Substantia nigra (tissue), 51 donors: ENCODE measurements at places on chromosomes 11 and 22.

- DNase-seq, result no peak
Measured at GRCh38 chr22:45262931-45263462, 21.8 kb upstream of the UPK3A start.

GRCh38 chr11:95076416-95076815, 9.7 kb downstream of the SRSF8 start:
- no peak for DNase-seq

GRCh38 chr11:61012737-61013215, 41.3 kb downstream of the CD6 start:
- DNase-seq, result no peak

- no peak for DNase-seq
Measured at GRCh38 chr11:11020747-11021149, 162.9 kb upstream of the ZBED5 start.

DNA sequence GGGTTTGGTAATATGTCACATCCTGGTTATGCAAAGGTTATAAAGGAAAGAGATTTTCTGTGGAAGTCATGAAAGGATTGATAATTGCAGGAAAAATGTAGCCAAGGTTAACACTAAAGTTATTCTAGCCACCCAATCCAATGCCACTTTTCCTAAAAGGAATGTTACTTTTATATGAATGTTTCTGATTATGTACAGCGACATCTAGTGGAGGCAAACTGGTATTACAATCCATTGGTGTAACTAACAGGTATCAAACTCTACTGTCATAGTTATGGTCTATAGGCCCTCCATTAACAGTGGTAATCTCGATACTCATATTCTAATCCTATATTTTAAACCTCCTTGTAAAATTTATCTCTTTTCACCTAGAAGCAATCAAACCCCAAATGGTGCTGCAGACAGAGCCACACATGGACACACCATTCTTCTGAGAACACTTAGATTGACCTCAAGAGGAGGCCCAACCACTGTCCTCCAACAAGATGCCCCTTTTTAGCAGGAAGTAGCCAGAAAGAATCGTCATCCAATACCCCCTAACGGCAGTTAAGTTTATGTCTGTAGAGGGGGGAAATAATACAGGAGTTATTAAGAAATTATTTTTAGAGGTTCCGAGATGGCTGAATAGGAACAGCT, 74.9 kb upstream of the RAG2 start:
- DNase-seq, result no peak

GRCh38 chr11:73323464-73323863, 15.4 kb downstream of the ARHGEF17 start:
- peak; percentile 39 for DNase-seq

- no peak for DNase-seq
Measured at GRCh38 chr22:49297286-49297870, 530.3 kb downstream of the BRD1 start.

- no peak for DNase-seq
Measured at GRCh38 chr22:36358533-36359469, 29.0 kb downstream of the MYH9 start.

GRCh38 chr22:20794650-20795413, 20.9 kb downstream of the SERPIND1 start:
- no peak for DNase-seq

DNA sequence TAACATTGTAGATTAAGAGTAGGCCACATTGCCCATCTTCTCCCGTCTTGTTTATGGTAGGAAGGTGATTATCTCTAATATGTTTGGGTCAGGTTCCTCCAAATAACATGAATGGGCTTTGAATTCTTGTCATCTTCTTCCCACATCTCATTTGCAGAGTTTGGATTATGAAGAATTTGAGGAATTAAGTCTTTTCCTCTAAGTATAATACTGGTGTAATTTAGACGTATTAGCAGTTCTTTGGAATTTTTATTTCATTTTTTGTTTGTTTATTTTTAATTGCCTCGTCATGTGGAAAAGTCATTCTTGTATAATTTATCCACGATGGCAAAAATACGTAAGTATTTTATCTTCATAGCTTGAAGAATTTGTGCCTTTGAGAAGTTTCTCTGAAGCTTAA, 73.4 kb downstream of the ARHGEF12 start:
- no peak for DNase-seq

DNA sequence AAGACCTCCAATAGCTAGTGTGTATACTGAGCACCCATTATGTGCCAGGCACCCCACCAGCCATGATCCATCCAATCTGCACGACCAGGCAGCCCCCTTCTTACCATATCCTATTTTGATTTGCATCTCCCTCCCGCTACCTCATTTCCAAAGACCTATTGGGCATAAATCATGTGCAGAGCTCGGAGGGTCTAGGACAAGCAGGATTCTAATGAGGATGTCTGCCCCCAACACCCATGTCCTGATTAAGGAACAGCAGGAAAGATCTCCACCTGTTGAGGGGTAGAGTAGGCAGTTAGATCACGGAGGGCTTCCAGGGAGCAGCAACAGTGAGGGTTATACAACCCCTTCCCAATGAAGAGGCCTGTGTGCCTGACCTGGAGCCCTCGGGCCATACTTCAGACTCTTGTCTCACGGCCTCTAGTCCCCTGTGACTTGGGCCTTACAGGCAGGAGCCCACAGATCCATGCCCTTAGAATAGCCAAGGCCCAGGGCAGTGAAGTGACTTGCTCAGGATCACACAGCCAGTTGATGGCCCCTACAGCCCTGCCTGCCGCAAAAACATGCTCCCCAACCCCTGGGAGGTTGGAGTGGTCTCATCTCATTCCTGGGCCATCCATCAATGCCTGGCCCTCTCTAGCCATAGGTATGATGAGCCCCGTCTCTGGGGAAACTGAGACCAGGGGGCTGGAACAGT, 3.5 kb downstream of the RAB3IL1 start:
- DNase-seq, result no peak

- no peak for DNase-seq
Measured at GRCh38 chr11:78532991-78533390, 41.7 kb downstream of the NARS2 start.

DNA sequence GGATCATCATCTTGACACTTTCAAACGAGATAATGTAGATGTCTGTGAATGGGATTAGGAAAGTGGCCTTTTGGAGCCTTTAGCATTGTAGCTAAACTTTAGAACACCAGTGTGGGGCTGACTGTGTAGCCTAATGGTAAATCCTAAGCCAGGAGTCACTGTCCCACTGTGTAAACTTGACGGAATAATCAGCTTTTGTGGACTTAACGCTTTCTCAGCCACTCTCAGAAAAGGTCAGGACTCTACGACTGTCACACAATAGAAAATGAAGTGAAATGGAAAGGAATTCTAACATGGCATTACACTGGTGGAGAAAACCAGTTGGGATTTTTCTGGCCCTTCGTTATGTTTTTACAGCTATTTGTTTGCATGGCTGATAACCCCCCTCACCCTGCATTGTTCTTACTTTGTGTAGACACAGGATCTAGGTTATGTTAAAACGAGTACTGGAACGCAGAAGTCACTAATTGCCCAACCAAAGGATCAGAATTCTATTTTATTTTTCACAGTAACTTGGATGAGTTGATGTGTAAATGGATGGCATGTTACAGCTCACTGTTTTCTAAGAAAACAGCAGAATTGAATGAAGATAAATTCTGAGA, 22.0 kb upstream of the GRAMD1B start:
- DNase-seq, result no peak

DNA sequence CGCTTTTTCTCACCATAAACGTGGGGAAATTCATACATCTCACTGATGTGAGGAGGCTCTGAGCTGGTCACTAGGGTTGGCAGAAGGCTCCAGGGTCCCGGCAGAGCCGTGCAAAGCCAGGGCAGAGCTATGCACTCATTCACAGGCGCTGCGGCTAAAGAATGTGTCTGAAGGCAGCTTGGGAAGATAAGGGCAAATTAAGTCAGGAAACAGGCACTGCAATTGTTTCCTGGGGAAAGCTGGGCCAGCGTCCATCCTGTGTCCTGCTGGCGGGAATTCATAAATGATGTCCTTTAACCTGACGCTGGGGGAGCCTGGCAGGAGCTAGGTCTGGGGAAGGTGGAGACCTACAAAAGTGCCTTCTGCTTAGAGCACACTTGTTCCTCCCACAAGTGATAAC, 27.6 kb downstream of the PKNOX2 start:
- no peak for DNase-seq

GRCh38 chr11:34928268-34928959, 12.0 kb downstream of the PDHX start:
- no peak for DNase-seq

- no peak for DNase-seq
Measured at GRCh38 chr11:10567446-10567845, 1.0 kb downstream of the LYVE1 start.

- DNase-seq, result no peak
Measured at GRCh38 chr11:128741511-128741910, 47.6 kb downstream of the FLI1 start.

DNA sequence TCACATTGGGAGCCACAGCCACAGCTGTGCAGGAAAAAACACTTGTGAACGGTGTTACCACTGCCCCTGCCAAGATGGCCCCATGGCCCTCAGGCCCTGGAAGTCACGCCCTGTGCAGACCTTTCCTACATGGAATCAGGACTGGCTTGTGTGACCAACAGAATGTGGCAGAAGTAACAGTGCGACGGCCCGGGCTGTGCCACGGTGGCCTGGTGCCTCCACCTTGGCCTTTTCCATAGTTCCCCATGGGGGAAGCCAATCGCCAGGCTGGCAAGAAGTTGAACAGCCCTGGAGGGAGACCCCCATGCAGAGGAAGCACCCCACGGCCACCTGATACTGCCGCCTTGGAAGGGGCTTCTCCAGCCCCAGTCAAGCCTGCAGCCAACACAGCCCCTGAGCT, 48.0 kb downstream of the DHCR7 start:
- no peak for DNase-seq

DNA sequence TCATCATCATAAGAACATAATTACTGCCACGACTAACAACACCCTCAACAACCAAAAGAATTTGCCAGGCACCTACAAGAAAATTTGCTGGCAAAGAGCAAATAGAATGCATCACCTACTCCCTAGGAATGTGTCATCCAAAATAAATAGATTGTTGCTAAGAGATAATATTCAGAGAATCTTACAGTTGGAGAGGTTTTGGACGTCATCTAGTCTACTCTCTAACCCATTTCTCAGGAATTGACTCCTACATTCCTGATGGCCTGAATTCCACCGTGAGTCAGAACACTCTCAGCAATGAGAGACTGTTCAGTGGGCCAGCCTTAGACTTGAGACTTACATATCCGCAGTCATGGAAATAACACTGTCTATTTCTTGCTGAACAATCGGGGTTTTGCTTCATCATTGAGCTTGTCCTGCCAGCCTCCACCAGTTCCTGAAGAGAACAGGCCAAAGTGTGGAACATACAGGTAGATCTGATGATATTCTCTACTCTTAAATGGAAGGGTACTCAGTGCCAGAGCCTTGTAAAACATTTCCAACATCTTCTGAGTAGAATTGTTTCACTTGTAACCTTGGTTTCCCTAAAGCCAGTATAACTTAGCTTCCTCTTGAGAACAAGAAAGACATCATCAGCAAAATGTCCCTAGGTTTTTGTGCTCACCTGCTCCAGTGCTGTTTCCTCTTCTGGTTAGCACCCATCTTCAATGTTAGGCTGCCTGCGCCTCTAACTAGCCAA, 8.3 kb downstream of the KIRREL3 start:
- DNase-seq, result no peak

- DNase-seq, result no peak
Measured at GRCh38 chr11:17786824-17787525, 52.4 kb downstream of the KCNC1 start.

DNA sequence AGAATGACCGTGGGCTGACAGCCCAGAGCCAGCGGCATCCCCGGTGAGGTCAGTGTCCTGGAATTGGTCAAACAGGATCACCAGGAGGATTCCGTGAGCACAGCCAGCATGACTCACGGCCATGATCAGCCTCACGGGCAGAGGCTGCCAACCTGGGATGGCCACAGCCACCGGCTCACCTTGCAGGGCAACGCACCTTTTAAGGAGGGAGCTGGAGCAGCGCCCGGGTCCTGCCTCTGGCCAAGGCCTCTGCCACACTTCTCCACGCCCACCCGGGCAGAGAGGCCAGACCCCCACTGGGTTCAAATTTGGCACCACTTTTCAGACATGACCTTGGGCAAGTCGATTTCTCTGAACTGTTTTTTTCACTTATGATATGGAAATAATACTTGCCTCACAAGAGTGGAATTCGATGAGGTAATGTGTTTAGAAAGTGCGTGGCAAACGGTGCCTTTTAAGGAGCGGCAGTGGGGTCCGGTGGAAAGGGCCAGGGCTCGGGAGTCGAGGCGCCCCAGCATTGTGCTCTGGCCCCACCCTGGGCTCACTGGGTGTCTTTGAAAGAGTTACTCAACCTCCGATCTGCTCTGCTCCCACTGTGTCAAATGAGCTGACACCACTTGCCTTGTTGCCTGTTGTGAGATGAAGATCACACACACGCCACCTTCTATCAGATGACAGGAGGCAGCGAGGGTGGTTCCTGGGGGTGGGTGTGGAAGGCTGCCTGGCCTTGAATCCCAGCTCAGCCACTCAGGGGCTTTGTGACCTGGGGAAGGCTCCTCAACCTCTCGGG, 16.0 kb downstream of the TXN2 start:
- no peak for DNase-seq

DNA sequence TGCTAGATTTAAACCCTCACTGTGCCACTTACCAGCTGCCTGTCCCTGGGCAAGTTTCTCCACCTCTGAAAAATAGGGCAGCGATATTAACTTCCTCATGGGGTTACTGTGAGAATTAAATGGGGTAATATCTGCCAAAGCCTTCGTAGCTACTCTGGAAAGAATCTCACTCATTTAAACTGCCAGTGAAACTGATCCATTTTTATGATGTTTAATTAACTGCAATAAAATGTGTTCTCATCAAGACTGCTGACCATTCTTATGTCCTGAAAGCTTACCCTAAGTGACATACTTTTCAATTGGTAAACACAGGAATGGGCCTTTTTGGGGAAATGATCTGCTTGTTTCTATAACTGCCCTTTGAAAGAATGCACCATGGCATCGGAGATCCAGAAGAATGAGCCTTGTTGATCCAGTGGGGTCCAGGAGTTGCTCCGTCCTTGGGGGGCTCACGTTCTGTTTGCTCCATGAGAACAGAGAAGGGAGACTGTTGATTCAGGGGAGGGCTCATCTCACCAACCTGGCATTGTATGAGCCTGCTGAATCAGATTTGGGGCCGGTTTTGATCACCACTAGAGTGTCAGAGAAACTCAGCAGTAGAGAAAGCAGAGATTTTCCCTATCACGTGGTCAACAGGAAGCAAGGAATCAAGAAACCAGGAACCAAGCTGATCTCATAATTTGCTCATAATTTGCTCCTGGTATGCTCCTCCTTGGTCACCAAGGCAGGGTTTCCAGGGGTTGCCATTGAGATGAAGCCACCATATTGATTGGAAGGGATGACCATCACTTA, 7.0 kb upstream of the CCDC86 start:
- no peak for DNase-seq

GRCh38 chr11:88480223-88480622, 142.7 kb upstream of the CTSC start:
- no peak for DNase-seq
